ENCODE measurements at places on chromosomes 12 and 14. TPM values are rescaled to one million over a fixed set of nuclear protein-coding genes. Genes with fewer than 3 reads are reported as not detected.

NAV3 gene
- 313 TPM for total RNA-seq

TIGAR gene
- 4.7 TPM for total RNA-seq

DNAJC22 gene
- 0.78 TPM for total RNA-seq

CCDC175 gene
- total RNA-seq, result 3.3 TPM

ALDH1L2 gene
- total RNA-seq, result 9.7 TPM

SDS gene
- 0.62 TPM for total RNA-seq

CEP170B gene
- total RNA-seq, result 22.8 TPM

SYNDIG1L gene
- total RNA-seq, result 1.1 TPM

SLC39A2 gene
- total RNA-seq, result not detected

MIPOL1 gene
- 29.9 TPM for total RNA-seq

MMP14 gene
- total RNA-seq, result 8.3 TPM

PLEKHD1 gene
- 0.16 TPM for total RNA-seq

NEDD8 gene
- total RNA-seq, result 51.3 TPM

CDKN1B gene
- 143 TPM for total RNA-seq

NPAS3 gene
- 44.6 TPM for total RNA-seq

RBM23 gene
- total RNA-seq, result 78.6 TPM

SRRM4 gene
- total RNA-seq, result 6.4 TPM

GPR137C gene
- 27.8 TPM for total RNA-seq

KLHL33 gene
- 0.31 TPM for total RNA-seq

PPFIA2 gene
- total RNA-seq, result 237 TPM

SOAT2 gene
- not detected for total RNA-seq

EMP1 gene
- total RNA-seq, result 6.6 TPM

NAB2 gene
- 33.2 TPM for total RNA-seq

KRT6C gene
- not detected for total RNA-seq

Measured in occipital lobe (tissue), 3 donors.